ENCODE measurements at places on chromosomes 2 and 18.

DNA sequence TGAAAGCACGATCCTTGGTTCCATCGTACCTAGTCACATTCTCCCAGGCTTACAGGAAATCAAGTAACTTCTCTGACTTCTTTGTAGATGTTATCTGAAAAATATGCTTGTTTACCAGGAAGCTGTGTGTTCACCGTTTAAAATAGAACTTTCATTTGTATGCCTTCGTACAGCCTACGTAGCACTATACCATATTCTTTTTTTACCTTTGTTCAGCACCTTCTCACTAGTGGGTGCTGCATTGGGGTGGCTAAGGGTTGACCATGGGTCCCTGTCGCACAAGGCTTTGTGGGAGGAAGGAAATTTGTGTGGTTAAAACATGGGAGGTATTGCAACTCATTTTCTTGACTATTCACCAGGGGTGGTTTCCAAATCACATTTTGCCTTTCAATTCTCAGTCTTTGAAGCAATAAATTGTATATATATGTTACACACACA lies 16.6 kb downstream of the MALT1 start:
- no peak for DNase-seq

DNA sequence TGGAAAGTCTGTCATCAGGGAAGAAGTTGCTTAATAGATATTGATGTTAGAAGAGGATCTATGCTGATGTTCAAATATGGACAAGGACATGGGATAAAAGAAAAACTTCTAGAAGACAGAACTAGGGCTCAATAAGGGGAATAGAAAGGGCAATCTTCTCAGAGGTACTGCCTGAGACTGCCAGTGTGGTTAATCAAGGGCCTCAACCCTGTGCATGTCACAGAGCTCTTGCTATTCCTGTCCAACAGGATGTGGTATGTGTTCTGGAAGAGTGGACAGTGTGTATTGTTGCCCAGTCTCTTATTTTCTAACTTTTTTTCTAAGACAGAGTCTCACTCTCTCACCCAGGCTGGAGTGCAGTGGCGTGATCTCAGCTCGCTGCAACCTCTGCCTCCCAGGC lies 27.8 kb upstream of the RNF125 start:
- no peak for DNase-seq

- DNase-seq: no peak
Observed at GRCh38 chr2:43214253-43214652, 12.2 kb downstream of the ZFP36L2 start.

GRCh38 chr18:62767321-62767720 lies 52.0 kb downstream of the PHLPP1 start:
- DNase-seq: no peak

All from activated CD8-positive, alpha-beta memory T cell treated with anti-CD3 and anti-CD28 coated beads for 48 hours (primary cell).